ENCODE measurements at places on chromosomes 12 and 14.
A peak's percentile ranks its signal among the peaks of the same experiment; 100 is the strongest.

DNA sequence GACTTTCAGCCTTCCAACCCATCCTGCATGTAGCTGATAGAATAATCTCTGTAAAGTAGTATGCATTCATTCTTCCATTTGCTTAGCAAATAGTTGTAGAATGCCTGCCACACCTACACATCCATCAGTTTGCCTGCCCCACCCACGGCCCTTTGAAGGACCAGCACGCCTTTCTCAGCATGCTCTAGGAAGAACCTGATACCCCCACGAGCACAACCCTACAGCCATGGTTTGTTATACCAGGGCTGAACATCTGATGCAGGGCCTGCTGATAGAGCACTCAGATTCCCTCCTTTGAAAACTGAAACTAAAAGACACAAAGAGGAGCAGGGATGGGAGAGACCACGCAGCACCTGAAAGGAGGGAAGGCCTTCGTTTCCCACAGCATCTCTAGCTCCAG lies 205.1 kb downstream of the ANO2 start:
- DNase-seq, result no peak

GRCh38 chr12:125124320-125124966 lies 59.2 kb downstream of the AACS start:
- DNase-seq, result no peak

- no peak for DNase-seq
Measured at GRCh38 chr14:44405011-44405486, 102.0 kb downstream of the FSCB start.

GRCh38 chr12:113137861-113138783 lies 2.6 kb upstream of the RASAL1 start:
- DNase-seq, result no peak

GRCh38 chr12:94247246-94247645 lies 98.9 kb downstream of the PLXNC1 start:
- no peak for DNase-seq

- peak; percentile 17 for DNase-seq
Measured at GRCh38 chr12:32482226-32482625, 82.9 kb downstream of the FGD4 start.

- DNase-seq, result no peak
Measured at GRCh38 chr12:6978611-6979011, 7.9 kb downstream of the EMG1 start.

DNA sequence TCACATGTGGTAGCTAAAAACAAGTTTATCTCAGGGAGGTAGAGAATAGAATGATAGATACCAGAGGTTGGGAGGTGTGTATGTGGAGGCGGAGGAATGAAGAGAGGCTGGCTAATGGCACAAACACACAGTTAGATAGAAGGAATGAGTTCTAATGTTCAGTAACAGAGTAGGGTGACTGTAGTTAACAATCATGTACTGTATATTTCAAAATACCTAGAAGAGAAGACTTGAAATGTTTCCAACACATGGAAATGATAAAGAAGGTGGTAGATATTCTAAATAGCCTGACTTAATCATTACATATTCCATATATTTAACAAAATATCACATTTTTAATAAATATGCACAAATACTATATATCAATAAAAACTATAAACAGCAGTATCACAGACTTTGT lies 8.9 kb upstream of the IFNG-AS1 start:
- DNase-seq, result no peak

GRCh38 chr12:108133482-108133881 lies 4.4 kb downstream of the WSCD2 start:
- no peak for DNase-seq

GRCh38 chr12:103386451-103386850 lies 109.3 kb downstream of the C12orf42 start:
- no peak for DNase-seq

- DNase-seq, result no peak
Measured at GRCh38 chr14:77579780-77580179, 36.7 kb downstream of the SPTLC2 start.

DNA sequence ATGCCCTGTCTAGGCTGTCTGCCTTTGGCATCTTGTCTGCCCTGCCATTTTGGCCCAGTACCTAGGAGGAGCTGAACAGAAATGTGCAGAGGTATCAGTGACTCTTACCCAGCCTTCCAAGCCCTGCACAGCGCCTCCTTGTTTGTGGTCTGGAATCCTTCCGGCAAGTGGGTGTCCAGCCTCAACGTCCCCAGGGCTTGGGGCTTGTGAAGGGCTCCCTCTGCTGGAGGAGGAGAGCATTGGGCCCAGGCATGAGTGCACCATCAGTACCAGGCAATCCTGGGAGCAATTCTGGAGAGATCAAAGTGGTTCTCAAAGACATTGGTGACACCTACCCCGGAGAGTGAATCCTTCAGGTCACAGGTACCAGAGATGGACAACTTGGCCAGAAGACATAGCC lies 2.4 kb upstream of the TCL1B start:
- peak; percentile 83 for DNase-seq

DNA sequence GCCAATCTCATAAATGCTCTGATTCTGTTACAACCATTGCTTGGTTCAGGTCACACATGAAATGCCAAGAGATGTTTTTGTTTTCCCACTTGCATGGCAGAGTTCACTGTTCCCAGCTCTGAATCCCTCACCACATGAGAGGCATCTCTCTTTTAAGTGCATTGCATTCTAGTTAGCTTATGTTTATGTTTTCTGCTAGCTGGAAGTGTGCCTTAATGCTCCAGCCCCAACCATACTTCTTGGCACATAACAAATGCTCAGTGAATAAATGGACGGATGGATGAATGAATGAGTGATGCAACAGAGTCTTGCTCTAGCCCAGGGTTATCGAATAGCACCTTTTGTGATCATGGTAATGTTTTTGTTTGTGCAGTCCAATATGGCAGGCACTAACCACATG lies 197.3 kb downstream of the PPM1H start:
- DNase-seq, result no peak

DNA sequence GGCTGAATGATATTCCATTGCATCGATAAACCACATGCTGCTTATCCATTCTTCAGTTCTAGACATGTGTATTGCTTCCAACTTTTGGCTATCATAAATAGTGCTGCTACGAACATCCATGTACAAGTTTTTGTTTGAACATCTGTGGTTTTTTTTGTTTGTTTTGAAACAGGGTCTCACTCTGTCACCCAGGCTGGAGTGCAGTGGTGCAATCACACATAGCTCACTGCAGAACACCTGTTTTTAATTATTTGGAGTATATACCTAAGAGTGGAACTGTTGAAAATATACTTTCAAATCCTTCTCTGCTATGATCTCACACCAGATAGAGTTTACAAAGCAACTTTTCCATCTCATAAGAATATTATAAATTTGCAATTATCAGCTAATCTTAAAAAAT lies 124.2 kb downstream of the TTC7B start:
- no peak for DNase-seq

GRCh38 chr14:54713379-54713778 lies 146.5 kb downstream of the SAMD4A start:
- DNase-seq, result no peak

- DNase-seq, result no peak
Measured at GRCh38 chr14:50656776-50657175, 11.3 kb downstream of the SAV1 start.

DNA sequence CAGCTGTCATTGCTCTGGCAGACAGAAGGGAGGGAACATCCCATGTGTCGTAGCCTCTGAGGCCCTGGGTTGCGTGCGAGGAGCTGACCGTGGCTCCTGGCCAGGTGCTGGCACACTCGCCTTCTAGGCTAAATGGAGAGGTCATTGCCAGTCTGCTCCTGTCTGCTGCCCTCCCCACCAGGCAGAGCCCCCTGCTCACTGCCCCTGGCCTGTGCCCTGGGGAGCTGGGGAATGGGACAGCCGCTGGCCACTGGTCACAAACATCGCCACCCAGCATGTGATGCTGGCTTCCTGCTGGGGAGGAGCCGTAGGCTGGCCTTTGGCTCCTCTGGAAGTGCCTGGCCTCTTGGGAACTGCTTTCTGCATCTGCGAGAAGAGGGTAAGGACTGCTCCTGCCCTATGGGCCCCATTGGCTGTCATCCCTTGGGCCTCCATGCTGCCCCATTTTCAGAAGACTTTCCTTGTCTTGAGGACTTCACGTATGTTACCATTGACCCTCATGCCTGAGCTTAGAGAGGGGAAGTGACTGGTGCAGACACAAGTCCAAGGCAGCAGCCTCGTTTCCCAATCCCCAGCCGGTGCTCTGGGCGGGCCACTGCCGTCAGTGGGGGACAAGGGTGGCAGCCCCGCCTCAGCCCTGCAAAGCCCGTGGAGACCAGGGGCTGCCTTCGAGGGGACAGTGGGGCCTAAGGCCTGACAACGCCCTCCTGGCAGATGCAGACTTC lies 2.0 kb upstream of the TNFAIP2 start:
- DNase-seq, result no peak

DNA sequence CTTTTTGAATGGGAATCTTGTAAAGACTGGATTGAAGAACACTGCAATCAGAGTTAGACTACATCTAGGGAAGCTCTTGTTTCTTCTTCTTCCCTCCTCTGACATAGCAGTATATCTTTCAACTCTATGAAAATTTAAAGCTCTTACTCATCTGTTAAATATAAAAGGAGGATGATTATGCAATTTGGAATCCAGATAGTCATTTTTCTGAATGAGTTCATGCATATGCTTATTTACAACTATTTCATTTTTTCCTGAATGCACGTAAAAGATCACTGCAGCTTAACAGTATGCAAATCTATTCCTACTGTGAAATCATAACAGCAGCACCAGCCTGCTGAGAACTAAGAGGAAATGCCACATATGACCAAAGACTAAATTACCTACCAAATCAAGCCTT lies 133.5 kb upstream of the TMCC3 start:
- no peak for DNase-seq

DNA sequence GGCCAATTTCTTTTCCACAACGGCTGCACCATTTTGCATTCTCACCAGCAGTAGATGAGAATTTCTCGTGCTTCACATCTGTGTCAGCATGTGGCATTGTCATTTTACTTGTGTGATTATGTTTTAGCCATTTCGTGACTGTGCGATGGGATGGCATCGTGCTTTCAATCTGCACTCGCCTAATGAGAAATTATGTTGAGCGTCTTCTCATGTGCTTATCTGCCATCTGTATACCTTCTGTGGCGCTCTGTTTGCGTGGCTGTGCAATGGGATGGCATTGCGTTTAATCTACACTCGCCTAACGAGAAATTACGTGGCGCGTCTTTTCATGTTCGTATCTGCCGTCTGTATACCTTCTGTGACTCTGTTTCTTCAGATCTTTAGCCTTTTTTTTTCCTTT lies 14.9 kb upstream of the GPR132 start:
- no peak for DNase-seq

DNA sequence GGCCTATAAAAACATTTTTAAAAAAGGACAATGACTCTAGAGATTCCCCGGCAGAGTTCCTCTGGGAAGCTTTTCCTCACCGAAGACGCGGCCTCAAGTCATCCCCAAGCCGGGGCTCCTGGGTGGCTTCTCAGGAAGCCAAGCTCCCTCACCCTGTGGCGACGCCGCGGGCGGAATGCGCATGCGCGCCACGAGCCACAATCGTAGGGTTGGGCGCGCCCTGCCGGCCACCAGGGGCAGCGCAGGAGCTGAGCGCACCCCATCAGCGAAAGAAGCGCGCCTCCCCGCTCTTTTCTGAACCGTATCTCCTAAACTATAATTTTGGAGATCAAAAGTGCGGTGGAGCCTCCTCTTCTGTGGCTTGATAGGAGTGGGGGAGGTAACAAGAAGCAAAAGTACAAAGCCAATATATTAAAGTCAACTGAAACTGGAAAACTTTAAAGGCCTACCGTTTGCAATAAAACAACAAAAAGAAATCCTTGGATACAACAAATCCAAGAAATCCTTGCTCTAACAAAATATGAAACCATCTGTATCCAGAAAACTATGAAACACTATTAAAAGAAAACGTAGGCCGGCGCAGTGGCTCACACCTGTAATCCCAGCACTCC lies 17.4 kb upstream of the CHFR start:
- peak; percentile 25 for DNase-seq

DNA sequence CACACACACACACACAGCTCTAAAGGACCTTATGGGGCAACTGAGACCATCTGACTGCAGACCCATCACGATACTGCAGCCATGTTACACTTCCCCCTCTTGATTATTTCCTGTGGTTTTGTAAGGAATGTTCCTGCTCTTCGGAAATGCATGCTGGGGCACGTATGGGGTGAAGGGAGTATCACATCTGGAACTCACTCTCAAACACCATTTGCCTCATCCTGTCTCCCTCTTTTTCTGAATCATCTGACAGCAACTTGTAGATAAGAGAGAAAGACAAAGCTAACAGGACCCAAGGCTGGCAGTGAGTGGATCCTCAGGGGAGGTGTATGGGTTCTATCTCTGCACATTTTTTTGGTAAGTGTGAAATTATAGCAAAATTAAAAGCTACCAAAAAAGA lies 50.3 kb downstream of the RIMBP2 start:
- DNase-seq, result no peak

- no peak for DNase-seq
Measured at GRCh38 chr14:33331176-33331949, 392.7 kb downstream of the NPAS3 start.

DNA sequence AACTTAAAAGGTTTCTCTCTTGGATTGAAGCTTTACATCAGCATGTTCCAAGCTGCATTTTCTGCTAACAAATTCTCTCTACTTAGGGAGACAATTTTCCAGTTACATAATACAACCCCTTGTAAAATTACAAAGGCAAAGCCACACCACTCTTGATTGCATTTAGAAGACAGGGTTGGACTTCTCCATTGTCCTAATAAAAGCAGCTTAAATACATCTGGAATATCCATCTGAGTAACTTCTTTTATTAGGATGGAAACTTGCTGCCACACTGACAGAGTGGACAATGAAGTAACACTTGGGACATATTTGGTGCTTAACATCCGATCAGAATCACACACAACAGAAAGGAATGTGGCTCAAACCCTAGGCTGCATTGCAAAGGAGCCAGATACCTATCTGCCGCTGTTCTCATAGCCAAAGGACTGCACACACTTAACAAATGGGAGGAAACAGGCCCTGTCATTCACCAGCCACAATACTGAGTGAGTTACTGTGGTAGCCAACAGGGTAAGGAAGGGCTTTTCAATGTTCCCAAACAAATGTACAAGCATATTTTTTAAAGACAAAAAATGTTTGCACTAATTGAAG lies 157.2 kb downstream of the PAX9 start:
- DNase-seq, result no peak

DNA sequence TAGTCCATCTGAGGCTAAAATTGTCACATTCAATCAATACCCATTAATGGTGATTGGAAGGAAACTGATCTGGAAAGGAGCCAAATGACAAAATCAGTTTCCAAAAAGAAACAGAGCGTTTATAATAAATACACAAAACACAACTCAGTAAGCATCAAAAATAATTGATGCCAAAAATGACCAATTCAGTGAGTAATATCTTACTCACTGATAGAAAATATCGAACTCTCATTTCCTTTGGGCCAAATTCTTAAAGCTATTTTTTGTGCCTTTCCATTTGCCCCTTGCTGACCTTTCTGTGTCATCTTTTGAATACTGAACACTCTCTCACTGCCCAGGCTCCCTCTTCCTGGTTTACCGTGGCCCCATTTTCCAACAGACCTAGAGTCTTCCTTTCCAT lies 22.5 kb upstream of the ATP2B1 start:
- no peak for DNase-seq

GRCh38 chr12:65784289-65785015 lies 39.8 kb upstream of the HMGA2 start:
- no peak for DNase-seq

- DNase-seq, result no peak
Measured at GRCh38 chr12:11162502-11162901, 8.5 kb upstream of the SMIM10L1 start.

All from GM19239 (cell line).